ENCODE measurements at places on chromosomes 4 and X.

GRCh38 chrX:135434258-135435138, 12.8 kb downstream of the SMIM10L2A start:
- no peak for DNase-seq

DNA sequence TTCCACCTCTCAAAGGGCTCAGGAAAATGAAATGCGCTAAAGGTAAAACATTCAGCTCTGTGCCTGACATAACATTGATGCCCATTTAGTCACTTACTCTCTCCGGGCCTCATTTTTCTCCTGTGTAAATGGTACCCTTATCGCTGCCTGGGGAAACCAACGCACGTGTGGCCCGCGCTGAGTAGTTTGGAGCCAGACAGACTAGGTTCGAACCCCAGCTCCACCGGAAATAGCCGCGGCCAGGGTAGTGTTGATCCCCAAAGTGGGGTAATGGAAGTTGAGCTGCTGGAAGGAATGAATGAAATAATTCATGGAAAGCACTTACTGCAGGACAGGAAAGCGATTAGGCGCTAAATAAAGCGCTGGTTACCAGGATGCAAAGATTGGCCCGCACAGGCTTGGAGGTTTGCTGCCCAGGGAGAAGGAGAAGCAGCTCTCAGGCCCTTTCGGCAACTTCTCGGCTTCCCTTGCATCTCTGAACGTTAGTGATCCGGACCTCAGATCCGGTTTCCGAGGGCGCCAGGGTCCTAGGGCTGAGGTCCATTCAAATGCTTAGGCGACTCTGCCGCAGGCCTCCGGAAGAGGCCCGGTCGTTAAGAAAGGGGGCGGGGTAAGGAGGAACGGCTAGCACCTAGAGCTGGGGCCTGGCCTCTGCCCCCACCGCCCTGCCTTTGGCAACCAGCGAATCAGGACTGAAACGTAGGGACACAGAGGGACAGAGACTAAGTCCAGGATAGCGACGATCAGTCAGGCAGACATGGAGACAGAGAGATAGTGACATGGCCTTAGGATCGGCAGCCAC, 13.3 kb downstream of the NKX3-2 start:
- DNase-seq, result peak; percentile 92

GRCh38 chr4:4752025-4752424, 107.4 kb upstream of the MSX1 start:
- no peak for DNase-seq

DNA sequence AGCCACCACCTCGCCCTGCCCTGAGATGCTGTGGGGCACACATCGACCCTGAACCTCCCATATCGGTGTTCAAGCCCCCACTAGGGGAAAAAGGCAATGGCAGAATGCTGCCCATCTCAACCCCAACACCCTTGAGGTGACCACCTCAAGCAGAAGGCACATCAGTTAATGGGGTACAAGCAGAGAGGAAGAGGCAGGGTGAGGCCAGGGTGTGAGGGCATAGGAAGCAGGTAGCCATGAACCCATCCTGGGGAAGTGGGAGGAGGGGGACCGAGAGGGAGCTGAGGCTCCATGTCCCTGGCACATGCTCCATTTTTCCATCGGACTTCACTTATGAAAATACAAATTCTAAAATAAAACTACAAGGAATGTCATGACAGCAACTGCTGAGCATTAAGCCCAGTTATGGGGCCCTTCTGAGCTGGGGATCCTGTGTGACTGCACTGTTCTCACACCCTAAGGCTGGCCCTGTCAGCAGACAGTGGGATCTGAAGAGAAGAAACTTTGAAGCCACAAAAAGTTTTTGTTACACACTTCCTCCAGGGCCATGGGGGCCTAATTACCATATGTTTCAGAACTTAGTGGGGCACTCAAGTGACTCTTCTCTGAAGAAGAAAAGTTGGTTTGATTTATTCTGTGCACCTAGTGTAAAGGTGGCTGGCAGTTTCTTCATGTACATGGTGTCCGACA, 68.2 kb upstream of the FAM241A start:
- DNase-seq, result no peak

GRCh38 chr4:80201252-80202151, 4.2 kb downstream of the PRDM8 start:
- peak; percentile 59 for DNase-seq

DNA sequence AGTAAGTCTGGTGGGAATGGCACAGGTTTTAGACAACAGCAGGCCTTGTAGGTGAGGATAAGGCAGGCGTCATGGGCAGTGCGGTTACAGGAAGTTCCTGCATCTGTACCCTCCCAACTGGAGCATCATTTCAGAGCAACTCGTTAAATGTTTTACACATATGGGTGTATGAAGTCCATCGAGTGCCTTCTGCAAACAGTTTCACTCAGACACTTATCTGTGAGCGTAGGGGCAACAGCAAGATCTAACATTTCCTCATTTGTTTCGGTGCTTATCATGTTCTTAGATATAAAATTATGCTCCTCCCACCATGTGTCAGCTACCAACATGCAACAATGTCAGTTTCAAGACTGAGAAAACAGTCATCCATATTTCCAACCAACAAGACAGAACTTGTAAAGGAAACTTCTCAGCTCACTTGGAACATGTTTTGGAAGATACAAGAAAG, 69.9 kb downstream of the ELOVL6 start:
- no peak for DNase-seq

DNA sequence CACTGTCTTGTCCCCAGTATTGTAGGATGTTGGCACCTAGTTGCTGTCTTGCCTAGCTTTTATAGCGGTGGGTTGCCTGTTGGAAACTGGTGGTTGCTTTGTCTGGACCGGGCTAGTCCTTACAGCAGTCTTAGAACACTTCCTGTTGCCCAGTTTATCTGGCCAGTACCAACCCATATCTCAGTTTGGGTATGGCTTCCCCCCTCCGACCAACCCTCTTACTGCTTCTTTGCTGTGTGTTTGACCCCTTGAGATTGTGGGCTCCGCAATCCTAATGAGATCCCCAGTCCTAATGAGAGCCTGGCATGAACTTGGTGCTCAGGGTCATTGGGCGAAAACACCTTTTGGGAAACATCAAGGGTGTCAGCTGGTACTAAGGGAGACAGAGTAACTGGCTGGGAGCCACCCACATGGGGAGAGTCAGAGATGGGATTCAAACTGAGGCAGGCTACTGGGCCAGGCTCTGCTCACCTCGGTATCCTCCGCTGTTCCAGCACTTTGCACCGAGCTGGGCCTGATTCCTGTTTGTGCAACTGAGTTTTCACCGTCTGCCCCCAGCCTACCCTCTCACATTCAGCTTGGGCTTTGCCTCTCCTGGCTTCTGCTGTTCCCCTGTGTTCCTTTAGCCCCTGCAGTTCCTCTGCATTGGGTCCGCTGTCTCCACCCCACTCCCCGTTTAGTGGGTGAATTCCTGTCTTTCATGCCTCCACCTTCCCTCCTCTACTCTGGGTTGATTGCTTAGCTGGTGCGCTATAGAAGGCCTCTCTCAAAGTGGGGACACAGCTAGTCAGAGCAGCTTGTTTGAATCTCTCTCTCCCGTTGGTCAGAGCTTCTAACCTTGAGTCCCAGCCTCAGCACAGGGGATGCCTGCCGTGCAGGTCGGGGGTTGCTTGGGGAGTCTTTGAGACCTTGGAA, 1.6 kb downstream of the TBC1D14 start:
- no peak for DNase-seq

DNA sequence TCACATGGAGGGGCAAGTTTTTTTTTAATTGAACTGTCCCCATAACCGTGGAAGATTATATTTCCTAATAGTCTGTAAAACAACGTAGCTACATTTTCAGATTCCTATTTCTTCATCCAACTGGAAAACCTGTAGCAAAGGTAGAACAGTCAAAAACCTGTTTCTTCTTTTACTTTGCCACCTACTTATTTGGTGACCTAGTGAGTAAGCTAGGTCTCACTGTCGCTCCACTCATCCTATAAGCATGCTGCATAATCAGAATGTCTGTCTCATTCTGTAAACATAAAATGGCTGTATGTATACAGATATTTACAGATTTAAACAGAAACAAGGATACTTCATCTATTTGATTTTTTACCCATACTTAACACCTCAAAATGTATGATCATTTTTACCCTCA, 20.4 kb downstream of the MAML3 start:
- no peak for DNase-seq
